ENCODE measurements at places on chromosomes 12 and 14. TPM values are rescaled to one million over a fixed set of nuclear protein-coding genes. Genes with fewer than 3 reads are reported as not detected.

FAM90A1 gene
- total RNA-seq = 0.36 TPM

MYO1H gene
- 0.79 TPM for total RNA-seq

KRT6A gene
- total RNA-seq = 41.6 TPM

GLT1D1 gene
- 2.6 TPM for total RNA-seq

NPAS3 gene
- total RNA-seq = 8.7 TPM

DAAM1 gene
- 70.6 TPM for total RNA-seq

MSI1 gene
- 71.7 TPM for total RNA-seq
